Dermis blood vessel endothelial cell (primary cell): ENCODE measurements at places on chromosomes 1 and 21.

GRCh38 chr1:165288350-165289120, 68.0 kb downstream of the LMX1A start:
- DNase-seq, result no peak

GRCh38 chr21:36923270-36923669, 43.2 kb downstream of the HLCS start:
- no peak for DNase-seq

GRCh38 chr1:1067860-1068516, 6.1 kb downstream of the RNF223 start:
- DNase-seq, result no peak

DNA sequence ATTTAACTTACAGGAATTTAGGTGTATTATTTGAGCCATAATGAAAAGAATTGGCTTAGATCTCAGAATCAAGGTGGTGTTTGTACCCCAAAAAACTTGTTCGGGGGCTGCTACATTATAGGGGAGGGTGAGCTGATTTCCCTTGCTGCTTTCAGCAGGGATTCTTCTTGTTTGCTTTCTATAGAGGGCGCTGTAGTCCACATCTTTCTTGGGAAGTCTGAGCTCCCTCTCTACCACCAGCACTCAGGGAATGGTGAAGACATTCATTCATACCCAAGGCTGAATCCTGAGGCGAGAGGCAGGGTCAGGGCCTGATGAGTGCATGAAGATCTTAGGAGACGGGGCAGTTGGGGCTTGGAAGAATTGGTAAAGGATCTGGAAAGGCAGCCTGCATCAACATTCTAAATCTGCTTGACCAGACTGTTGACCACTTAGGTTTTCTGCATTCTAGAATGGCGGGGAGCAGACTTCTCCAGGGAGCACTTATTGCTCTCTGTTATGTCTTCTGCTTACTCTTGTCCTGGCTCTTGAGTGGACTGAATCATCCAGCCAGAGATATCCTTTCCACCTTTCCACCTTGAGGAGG, 18.9 kb downstream of the SPATA46 start:
- DNase-seq, result peak; percentile 64

DNA sequence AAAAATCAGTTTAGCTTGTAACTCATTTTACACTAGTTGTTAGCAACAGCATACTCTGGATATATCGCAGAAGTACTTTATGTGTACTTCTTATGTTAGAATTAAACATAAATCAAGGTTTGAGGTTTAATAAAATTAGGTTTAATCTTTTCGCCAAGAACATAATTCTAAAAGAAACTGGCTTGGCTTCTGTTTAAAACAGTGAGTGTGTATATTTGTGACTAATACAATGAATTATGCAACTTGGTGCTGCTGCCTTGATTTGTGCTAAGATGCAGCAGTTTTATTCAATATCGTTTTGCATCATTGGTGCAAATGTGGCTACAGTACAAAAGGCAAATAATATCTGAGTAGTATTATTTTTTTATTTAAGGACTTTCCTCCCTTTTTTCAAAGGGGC, 44.8 kb downstream of the USP25 start:
- DNase-seq, result no peak

DNA sequence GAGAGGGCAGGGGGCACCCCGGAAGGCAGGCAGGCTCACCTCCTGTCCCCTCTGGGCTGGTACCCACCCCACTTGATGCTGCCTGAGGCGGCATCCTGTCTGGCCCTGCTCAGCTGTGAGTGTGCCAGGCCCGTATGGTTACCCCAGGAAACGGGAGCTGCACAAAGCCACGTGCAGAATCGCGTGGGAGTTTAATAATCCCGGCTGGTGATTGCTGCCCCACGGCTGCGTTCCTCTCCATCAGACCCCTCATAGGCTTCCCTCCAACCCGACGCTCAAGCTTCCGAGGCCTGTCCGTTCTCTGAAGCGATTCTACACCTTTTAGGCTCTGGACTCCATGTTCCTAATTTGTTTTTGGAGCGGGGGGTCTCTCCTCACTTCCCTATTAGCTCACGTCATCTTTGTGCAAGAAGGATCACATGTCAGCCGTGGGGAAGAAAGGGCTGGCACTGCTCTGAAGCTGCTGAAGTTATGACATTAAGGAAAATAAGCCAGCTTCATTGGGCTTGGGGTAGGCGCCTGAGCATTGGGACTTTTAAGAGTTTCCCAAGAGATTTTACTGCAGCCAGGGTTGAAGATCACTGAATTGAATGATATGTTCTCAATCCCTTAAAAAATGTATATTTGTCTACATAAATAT, 1.1 kb upstream of the B3GALT5 start:
- DNase-seq, result no peak

DNA sequence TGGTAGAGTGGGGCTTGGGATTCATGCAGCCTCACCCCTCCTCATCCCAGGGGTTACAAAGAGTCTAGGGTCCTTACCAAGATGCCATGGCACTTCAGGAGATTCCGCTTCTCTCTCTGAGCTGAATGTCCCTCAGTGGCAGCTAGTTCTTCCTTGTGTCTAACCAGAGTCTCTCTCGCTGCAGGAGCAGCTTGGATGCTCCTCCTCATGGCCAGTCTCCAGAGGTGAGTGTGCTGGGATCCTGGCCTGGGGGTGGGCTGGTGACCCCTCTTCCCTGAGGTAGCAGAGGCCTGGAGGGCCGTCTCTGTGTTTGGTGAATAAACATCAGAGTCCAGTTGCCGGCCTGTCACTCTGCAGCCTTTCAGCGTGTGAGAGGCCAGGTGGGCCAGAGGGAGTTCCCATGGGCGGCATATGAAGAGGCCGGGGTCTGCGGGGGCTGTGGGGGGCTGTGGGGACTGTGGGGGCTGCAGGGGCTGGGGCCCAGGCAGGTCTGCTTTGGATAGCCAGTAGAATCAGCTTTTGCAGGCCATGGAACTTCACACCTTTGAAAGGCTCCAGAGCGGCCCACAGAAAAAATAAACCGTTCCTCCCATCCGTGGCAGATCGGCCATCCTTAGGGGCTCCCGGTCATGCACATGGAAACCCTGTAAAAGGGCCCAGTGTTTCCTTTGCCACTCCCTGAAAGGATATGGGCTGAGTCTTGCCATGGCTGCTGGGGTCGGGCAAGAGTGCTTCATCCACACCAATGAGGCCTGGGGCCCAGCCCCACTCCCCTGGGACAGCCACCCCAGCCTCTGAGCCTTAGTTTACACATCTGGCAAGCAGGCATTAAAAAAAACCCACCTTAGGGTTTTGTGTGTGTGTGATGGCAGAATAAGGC, 256.4 kb downstream of the FOXD2 start:
- DNase-seq, result no peak

GRCh38 chr1:168933141-168933805, 173.2 kb upstream of the ATP1B1 start:
- no peak for DNase-seq

- DNase-seq, result peak; percentile 92
Observed at GRCh38 chr1:29974316-29974724, 738.0 kb downstream of the PTPRU start.

DNA sequence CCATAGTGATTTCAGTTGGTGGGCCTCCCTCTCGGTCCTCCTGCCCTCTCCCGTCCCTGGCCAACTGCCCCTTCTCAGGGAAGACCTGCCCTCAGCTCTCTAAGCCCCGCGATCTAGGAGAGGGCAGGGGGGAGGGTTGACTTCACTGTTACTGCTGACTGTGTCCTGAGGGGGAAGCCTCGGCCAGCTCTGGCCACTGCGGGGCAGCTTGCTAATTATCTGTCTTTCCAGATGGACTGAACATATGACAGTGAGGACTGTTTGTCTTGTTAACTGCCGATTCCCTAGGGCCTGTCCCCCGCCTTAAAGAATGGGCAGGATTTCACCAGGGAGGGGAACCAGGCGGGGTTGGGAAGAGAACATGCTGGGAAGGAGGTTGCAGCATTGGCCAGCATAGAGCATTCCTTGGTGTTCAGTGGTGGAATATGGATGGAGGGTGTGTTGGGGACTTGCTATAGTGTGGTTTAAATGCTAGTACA, 22.9 kb downstream of the NIPAL3 start:
- no peak for DNase-seq

- peak; percentile 45 for DNase-seq
Observed at GRCh38 chr1:4655674-4656532, 1.5 kb downstream of the AJAP1 start.

GRCh38 chr1:15932612-15933011, 43.3 kb downstream of the ZBTB17 start:
- no peak for DNase-seq

GRCh38 chr1:245512181-245512888, 357.6 kb downstream of the KIF26B start:
- DNase-seq, result no peak

GRCh38 chr1:25529518-25530185, 13.8 kb upstream of the LDLRAP1 start:
- no peak for DNase-seq

GRCh38 chr1:201636097-201636496, 97.2 kb downstream of the NAV1 start:
- DNase-seq, result peak; percentile 34

DNA sequence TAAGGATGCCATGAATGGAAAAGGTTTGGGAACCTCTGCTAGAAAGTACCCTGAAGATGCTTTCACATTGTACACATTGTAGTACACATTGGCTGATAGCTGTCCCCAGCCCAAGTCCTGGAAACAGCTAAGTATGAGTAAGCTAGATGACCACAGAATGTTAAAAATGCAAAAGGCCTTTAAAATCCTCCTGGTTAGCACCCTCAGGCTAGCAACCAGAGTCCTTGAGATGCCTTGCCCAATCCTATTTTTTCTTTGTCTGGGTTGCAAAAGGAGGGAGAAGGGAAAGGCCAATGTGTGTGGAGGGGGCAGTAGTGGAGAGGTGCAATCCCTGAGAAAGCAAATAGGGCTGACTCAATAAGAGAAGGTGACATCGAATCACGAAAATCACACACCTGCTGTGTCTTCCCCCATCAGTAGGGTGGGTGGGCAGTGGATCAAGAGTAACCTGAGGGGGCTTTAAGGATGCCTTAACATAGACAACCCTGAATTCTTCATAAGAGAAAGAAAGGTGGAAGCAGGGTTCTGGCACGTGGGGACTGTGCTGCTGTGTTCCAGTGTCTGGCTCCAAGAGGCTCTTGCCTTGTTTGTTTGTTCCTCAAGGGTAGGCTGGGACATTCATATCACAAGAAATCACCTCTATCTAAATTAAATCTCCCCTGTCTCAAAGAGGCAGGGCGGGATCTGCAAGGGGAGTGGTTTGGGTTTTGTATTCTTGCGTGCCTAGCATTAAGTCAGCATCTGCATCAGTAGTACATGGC, 266.2 kb upstream of the PLXNA2 start:
- DNase-seq, result no peak

- DNase-seq, result no peak
Observed at GRCh38 chr1:233518344-233518743, 95.6 kb upstream of the KCNK1 start.

DNA sequence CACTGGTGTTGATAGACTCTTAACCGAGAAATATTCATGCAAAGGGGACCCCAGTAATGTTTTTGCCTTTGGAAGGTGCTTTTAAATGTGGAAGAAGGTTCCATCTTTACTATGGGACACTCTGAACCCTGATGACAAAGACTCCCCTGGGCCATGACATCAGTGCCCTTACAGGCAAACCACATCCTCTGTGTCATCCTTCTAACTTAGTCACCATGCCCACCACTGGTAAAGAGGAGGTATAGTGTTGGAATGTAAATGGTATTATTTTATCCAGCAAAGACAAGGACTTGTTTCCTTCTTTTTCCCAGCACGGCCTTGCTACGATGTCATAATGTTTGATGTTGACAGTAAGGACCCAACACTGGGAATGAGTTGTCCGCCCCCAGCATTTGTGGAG, 12.6 kb downstream of the METTL13 start:
- peak; percentile 25 for DNase-seq

- no peak for DNase-seq
Observed at GRCh38 chr1:222844411-222844779, 29.6 kb downstream of the DISP1 start.

DNA sequence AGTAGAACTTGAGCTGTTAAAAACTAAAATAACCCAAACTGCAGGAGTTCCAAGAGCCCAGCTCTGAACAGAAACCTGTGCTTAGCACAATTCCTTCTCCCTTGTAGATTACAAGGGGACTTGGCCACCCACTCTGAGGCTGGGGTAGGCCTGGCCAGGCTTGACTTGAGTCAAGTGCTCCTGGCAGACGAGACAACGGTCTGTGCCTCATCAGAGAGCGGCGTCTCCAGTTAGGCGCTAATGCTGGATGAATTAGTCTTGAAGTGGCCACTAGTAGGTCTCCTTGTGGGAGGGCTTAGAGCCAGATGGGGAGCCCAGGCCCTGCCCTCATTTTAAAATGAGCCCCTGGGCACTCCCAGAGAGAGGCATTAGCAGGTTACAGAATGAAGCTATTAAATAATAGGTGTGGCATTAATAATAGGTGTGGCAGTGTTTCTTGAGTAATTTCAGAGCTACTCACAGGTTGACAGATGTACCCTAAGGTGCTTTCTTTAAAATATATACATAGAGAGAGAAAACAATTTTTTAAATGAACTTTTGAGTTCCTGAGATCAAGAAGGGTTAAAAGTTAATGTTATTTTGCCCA, 1.1 kb downstream of the EEIG2 start:
- DNase-seq, result peak; percentile 40

- DNase-seq, result no peak
Observed at GRCh38 chr1:35863881-35864625, 19.0 kb upstream of the AGO1 start.

- no peak for DNase-seq
Observed at GRCh38 chr1:89363196-89363595, 663 bp upstream of the GBP6 start.

- DNase-seq, result no peak
Observed at GRCh38 chr1:209363112-209363511, 220.4 kb upstream of the CAMK1G start.

DNA sequence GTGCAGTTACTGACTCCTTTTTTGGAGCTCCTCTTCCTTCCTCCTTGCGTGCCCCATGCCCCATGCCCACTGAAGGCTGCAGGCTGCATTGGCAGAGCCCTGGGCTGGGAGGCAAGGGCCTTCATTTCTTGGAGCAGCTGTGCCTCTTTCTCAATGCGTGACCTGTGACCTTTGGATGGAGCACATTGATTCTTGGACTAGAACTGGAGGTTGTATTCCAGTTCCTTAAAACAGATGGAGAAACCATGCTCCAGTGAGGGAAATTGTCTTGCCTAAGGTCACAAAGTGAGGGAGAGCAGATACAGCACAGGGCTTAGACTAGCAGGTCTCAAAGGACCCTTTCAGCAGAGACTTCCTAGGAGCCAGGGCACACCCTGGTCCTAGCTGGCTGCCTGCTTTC, 9.0 kb downstream of the TMEM269 start:
- DNase-seq, result no peak

- no peak for DNase-seq
Observed at GRCh38 chr21:37507716-37508115, 141.1 kb downstream of the DYRK1A start.

DNA sequence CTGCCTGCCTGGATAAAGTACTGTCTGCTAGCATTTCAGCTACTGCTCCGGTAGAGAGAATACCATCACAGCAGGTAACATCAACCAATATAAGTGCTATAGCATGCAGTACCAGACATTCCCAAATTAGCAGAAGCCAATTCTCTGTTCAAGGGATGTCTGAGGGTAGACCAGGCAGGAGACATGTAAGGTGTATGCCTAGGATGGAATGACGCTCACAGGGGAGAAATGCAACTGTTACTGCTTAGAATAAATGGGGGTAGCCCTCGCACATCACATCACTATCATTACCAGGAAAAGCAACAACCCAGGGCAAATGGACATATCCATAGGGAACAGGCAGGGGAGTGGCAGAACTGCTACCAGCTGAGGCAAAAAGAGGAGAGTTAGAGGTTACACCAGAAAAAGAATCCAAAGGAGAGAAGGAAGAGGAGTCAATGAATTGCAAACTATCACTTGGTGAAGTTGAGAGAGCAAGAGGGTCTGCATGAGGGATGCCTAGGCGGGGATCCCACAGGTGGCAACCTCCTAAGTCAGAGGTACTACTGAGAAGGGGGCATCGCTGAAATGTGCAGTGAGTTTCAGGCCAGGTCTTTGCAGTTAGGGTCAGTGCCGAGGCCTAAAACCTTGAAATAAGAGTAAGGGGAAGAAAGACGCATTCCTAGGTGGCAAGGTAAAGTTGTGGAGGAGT, 1.1 kb downstream of the UBE2Q1 start:
- DNase-seq, result peak; percentile 15
